ENCODE measurements at places on chromosomes 7 and 10.

- DNase-seq, result no peak
Measured at GRCh38 chr7:70426249-70426880, 705.6 kb upstream of the GALNT17 start.

- DNase-seq, result no peak
Measured at GRCh38 chr7:107811934-107812333, 8.9 kb upstream of the SLC26A3 start.

GRCh38 chr7:14622559-14622958, 280.0 kb downstream of the DGKB start:
- DNase-seq, result no peak

GRCh38 chr10:96092999-96093767, 36.9 kb upstream of the ZNF518A start:
- DNase-seq, result no peak

DNA sequence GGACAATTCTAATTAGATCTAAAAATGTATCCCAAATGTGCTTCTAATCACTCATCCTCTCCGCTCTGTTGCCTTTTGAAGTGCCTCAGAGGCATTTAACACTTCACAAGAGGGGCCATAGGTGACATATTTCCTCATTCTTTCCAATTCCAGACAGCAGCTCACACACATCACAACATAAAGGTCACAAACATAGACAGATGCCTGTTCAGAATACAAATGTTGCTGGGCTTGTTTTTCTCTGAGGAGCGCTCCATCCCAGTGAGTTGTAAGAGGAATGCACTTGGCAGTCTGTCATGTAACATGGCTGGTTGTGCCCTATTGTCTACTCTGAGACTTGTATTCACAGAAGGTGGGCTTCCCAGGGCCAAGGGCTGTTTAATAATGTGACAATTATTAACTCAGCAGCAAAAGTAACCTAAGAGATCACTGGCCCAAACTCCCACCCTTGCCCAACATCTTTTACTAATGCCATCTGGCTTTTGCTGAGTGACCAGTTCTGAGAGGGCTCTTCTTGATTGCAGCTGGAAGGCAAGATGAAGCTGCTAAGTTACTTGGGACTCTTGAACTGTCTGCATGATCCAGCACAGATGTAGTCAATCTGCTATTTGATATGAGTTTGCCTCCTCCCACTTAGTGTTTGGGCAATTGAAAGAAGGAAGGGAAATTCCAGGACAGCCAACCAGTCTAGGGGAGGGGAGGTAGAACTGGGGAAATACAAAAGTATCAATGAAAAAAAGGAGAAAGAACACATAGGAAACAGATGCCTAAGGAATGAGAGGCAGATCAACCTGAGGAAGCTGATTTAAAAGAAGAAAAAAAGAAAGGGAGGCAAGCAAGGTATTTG, 13.6 kb downstream of the PON2 start:
- DNase-seq, result no peak

- no peak for DNase-seq
Measured at GRCh38 chr7:156604311-156604710, 36.3 kb upstream of the RNF32 start.

- DNase-seq, result no peak
Measured at GRCh38 chr7:28360739-28361138, 51.6 kb upstream of the CREB5 start.

GRCh38 chr10:47073967-47074366, 162.7 kb downstream of the PTPN20 start:
- DNase-seq, result no peak

DNA sequence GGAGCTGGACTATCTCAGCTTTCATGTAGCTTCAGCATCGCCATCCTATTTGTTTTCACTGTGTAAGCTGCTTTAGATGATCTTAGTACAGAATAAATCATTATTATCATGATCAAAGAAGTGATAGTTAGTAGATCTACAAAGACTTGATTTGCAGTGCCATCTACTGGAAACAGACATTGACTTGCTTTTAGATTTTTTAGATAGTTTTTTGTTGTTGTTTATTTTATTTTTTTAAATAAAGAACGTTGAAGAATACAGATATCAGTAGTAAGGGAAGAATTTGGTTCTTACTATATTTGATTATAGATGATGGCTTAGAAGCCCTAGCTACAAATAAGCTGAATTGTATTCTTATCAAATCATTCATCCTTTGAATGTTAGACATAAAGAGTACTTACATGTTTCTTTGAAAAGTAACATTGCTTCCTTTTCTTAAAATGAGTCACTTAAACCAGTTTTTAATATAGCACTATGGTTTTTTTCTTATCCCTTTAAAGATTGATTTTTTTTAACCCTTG, 6.3 kb upstream of the SFMBT2 start:
- DNase-seq, result no peak

- DNase-seq, result peak; percentile 91
Measured at GRCh38 chr10:13984647-13985155, 346.0 kb downstream of the FRMD4A start.

DNA sequence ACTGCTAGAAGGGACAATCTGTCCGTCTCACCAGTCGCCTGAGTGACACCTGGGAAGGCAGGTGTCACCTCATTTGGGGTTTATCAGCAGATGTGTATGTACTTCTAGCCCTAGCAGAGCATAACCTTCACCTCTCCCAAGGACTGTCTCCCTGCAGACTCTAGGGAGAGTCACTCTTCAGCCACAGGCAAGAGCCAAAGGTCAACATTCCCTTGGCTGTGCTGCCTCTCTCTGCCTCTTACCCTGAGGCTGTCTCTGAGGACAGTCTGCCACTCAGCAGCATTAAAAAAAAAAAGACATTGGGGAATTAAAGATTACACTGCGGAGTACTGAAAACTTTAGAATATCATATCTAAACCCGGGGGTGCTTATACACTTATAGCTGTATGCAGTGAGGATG, 377.7 kb upstream of the FZD8 start:
- DNase-seq, result no peak

- no peak for DNase-seq
Measured at GRCh38 chr7:96962221-96962885, 43.0 kb upstream of the DLX6 start.

DNA sequence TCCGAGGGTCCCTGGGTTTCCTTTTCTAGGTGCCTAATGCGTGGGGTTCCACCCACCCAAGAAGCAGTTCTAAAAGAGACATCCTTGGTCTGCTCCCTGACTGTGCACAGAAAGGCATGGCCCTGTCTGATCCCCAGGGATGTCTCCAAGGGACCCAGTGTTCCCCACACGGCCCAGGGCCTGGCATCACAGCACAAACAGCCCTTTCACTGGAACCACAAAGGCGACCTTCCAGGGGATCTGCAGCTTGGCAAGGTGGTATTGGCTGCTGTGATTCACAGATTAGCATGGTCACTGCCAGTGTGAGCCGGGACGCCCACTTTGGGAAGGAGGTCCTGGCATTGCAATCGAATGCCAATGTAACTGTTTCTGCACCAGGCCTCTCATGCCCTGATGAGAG, 6.4 kb downstream of the KCNMA1 start:
- DNase-seq, result no peak

GRCh38 chr7:35037526-35038341, 449 bp upstream of the DPY19L1 start:
- peak; percentile 91 for DNase-seq

DNA sequence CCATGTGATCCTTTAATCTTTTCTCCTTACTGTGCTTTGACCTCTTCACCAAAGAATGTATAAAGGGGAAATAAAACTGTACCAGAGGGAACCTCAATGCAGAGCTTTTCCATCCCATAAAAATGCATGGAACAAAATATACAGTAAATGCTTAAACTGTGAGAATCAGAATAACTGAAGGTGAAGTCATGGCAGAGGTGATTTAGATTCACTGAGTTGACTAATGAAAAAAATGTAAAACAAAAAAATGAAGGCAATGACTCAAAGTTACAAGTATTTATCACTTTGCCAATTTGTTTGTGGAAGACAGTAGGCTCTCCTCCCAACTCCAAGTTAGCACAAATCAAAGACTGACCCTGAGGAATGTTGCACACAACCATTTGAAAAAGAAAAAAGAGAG, 1331.6 kb upstream of the SORCS1 start:
- DNase-seq, result no peak

DNA sequence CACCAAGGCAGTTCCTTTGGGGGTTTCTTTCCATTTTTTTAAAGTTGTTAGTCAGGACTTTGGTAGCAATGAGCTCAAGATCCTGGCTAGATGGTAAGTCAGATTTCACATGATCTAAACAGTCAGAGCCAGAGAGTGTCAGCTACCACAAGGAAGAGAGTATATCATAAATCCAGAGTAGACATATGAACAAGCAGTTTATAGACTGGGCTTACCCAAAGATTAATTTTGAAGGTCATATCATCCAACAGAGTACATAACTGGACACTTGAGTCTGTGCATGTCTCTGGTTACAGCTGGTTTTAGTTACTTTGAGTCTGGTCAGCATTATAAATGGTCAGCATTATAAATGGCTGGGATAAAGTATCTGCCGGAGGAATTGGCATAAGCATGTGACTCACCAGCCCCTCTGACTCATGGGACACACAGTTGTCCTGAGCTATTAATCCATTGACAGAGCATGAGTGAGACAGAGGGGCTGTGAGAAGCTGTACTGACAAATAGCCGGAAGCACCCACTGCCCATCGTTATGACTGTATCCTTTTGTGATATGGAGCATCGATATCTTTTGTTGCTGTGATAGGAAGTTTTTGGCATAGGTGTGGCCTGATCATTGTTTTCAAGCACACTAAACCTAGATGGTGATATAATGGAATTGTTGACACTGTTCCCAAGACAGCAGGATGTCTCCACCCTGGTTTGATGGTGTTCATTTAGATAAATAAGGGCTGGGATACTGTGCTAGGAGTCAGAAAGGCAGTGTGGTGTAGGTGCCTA, 19.3 kb downstream of the PPP1R3C start:
- DNase-seq, result peak; percentile 98

DNA sequence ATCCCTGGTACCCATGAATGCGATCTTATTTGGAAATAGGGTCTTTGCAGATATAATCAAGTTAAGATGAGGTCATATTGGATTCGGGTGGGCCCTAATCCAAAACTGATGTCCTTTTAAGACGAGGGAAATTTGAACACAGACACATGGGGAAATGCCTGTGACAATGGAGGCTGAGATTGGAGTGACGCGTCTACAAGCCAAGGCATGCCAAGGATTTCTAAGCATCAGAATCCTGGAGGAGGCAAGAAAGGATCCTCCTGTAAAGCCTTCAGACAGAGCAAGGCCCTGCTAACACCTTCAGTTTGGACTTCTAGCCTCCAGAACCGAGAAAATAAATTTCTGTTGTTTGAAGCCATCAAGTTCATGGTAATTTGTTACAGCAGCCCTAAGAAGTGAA, 18.5 kb downstream of the PARP12 start:
- DNase-seq, result no peak

GRCh38 chr7:100109521-100110163, 8.2 kb downstream of the AP4M1 start:
- no peak for DNase-seq

DNA sequence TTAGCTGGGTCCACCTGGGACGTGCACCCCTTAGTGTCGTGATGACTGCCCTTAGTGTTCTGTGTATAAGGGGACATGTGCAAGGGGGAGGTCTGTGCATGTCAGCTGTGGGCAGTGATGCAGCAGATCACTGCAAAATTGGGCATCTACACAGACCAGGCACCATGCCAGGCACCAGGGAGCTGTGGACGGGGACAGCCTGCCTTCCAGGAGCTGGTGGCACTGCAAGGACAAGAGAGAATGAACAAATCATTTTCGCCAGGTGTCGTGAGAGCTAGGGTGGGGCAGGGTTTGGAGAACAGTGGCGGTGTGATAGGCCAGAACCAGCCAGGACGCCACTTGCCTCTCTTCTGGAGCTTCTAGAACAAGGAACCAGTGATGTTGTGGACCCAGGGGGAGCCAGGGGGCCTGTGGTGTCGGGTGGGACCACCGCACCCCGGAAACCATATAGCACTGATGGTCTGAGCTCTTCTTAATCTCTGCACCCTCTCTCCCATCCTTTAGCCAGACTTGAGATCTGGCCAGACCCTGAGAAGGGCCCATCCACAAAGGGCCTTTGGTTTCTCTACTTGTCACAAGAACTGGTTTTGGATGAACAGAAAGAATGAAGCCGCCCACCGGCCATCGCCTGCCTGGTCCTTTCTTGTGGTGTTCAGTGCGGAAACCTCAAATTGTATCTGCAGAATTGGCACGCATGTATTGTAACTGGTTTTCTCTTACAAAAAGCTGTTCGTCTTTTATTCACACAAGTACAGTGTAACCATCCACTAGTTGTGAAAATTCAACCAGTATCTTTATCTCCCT, 30.7 kb downstream of the PRF1 start:
- DNase-seq, result no peak

GRCh38 chr10:60320666-60321065, 69.0 kb downstream of the ANK3 start:
- no peak for DNase-seq

DNA sequence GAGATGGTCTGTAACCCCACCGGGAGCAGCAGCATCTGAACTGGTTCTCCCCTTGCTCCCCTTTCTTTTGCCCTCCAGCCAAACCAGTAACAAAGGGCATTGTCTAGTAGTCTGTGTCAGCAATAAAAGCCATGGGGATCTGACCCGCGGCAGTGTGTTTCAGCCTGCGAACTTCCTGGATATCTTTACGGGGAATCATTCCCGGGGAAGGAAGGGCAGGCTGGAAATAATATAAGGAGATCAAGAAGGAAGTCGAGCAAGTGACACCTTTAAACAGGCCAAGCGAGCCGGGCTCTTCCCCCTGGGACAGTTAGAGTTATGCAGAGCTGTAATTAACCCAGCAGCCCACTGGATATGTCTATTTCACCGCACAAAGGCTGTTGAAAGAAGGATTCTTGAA, 661.2 kb upstream of the GALNT17 start:
- no peak for DNase-seq

- no peak for DNase-seq
Measured at GRCh38 chr10:92799568-92799967, 48.8 kb upstream of the EXOC6 start.

- no peak for DNase-seq
Measured at GRCh38 chr7:155210356-155210755, 87.3 kb upstream of the INSIG1 start.

DNA sequence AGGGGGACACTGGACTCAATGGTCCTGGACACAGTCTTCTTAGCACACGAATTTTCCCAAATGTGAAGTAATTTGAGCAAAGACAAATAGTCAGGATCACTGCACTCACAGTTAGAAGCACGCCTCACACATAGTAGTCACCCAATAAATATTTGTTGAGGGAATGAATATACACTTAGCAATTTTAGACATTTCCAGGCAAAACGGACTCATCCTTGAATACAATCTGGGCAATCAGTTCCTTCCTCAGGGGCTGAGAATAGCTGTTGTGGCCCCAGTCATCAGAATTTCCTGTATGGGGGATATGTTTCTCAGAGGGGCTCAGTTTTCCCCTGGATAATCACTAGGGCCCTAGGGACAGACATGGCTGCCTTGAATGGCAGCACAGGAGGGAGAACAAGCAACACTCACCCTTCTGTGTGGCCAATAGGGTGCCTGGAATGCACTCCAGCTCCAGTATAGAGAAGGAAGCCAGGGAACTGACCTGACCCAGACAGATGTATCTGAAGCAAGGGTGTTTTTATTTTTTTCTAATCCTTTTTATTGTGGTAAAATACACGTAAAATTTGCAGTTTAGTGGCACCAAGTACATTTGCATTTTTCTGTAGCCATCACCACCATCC, 282.7 kb upstream of the ZNF32 start:
- peak; percentile 62 for DNase-seq
